Glomerular endothelial cell (primary cell): ENCODE measurements at places on chromosomes 4 and X. TPM values are rescaled to one million over a fixed set of nuclear protein-coding genes. Genes with fewer than 3 reads are reported as not detected.

DNA sequence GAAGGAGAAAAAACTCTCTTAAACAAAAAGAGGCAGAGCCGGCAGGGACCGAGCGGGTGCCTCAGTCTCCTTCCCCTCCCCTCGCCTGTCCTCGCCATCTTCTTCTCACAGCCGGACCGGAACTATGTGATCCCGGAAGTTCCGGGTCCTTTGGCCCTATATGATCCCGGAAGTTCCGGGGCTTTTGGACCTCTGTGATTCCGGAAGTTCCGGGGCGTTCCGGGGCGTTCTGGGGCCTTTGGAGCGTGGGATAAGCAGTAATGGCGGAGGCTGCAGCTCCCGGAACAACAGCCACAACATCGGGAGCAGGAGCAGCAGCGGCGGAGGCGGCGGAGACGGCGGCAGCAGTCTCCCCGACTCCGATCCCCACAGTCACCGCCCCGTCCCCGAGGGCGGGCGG is 98.9 kb upstream of the MED14 start:
- DNase-seq = no peak

GRCh38 chr4:21991050-21991449 is 42.5 kb upstream of the KCNIP4 start:
- no peak for DNase-seq

GRCh38 chr4:89142691-89143669 is 31.6 kb downstream of the TIGD2 start:
- no peak for DNase-seq

GRCh38 chrX:153706799-153707198 is 17.4 kb downstream of the BCAP31 start:
- DNase-seq = no peak

GRCh38 chrX:10794203-10794630 is 173.8 kb upstream of the MID1 start:
- no peak for DNase-seq

- no peak for DNase-seq
These were observed 147.5 kb downstream of the INPP4B start for GRCh38 chr4:142698552-142698951.

Gene ZNF157
- not detected in 2 replicates for total RNA-seq

- DNase-seq = no peak
These were observed 150.2 kb upstream of the HAND2 start for GRCh38 chr4:173680278-173680677.

DNA sequence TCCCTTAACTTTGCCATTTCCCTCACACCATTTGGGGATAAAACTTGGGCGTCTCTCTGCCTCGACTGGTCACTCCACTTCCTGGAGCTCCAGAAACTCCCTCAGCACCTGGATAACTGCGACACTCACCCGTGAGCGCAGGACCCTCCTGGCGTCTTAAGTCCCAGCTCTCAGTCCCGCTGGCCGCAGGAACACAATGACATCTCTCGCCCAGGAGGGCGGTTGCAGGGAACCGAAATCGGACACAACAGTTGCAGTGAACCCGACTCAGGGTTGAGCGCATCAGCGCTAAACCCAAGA is 370.9 kb upstream of the SMIM31 start:
- no peak for DNase-seq

- DNase-seq = no peak
These were observed 309.6 kb upstream of the KLF3 start for GRCh38 chr4:38354421-38354820.

DNA sequence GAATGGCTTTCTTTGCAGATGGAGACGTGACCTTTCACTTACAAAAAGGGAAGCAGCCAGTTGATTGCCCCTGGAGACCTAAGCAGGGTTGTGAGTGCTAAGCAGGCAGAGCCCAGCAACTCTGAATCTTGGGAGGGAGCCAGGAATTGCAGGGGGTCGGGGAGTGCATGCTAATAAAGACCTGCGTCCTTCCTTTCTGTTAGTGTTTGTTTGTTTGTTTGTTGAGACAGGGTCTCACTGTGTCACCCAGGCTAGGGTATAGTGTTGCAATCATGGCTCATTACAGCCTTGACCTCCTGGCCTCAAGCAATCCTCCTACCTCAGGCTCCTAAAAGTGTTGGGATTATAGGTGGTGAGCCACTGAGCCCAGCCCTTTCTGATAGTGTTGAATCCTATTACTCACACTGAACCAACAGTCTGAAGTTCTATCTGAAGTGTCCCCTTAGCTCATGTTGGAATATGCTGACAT is 137.4 kb downstream of the CEP135 start:
- DNase-seq = no peak

DNA sequence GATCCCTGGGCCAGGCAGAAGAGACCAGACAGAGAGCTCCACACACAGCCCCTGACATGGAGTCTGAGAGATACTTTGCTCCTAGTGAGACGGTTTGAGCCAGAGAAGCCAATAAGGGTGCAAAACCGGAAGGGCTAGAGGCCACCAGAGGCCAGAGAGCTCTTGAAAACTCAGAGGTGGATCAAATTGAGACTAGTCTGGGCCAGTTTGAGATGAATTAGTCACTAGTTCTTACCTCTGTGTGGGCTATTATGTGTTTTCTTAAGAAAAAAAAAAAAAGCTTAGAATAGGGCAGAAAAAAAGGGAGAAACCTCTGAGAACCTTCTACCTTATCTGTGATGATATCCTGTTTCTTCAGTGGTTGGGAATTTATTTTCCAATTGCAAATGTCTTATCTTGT is 110.4 kb upstream of the EDNRA start:
- no peak for DNase-seq

DNA sequence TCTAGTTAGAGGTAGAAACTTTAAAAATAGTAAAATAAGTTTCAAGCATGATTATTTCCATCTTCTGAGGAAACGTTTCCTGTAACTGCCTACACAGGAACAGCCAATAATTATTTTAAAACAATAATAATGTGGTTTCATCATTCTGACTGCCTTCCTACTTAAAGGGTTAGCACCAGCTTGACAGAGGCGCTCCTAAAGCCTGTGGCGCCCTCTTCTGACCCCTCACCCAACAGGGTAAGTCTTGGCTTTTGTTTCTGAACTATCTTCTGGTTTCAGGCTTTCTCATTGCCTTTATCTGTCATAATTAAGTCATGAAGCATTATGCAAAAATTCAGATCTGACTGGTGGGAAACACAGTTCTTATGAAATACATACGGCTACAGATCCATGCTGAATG is 96.7 kb downstream of the ITM2A start:
- DNase-seq = no peak

GRCh38 chr4:57094832-57095223 is 15.4 kb downstream of the IGFBP7 start:
- no peak for DNase-seq

DNA sequence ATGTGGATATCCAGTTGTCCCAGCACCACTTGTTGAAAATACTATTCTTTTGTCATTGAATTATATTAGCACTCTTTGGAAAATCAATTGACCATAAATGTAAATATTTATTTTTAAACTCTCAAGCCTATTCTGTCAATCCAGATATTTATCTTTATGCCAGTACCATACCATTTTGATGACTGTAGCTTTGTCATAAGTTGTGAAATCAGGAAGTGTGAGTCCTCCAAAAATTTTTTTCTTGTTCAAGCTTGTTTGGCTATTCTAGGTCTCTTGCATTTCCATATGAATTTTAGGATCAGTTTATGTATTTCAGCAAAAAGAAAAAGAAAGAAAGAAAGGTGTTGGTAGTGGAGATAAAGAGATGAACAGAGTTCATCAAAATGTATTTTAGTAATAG is 8.2 kb upstream of the SMPX start:
- no peak for DNase-seq

DNA sequence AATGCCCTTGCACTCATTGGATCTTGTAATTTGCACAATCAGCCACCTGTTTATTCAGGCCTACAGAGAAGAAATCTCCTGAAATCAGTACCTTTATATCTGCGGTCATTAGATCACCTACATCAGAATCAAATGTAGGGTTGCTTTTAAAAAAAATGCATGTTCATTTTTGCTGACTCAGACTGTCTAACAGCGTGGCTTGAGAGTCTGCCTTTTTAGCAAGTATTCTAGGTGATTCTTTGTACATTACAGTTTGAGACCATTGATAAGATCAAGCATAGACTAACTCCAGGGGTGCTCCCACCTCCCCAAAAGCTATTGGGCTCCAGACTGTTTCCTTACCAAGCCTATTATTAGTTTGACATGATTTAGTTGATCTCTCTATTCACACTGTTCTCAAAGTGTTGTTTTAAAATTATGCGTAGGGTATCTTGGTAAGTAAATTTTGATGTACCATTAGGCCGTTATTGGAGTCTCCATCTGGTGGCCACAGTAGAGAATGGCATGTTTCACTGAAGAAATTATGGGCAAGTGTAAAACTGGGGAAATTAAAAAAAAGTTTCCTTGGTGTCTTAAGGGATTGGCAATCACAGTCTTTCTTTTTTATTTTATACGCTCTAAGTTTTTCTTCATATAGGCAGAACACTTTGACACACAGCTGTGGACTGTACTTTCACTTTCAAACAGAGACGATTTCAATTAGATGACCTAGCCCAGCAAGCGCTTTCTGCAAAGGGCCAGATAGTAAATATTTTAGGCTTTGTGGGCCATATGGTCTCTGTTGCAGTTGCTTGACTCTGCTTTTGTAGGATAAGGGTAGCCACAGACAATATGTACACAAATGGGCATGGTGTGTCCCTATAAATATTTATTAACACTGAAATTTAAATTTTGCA is 33.7 kb upstream of the MSL3 start:
- DNase-seq = no peak

DNA sequence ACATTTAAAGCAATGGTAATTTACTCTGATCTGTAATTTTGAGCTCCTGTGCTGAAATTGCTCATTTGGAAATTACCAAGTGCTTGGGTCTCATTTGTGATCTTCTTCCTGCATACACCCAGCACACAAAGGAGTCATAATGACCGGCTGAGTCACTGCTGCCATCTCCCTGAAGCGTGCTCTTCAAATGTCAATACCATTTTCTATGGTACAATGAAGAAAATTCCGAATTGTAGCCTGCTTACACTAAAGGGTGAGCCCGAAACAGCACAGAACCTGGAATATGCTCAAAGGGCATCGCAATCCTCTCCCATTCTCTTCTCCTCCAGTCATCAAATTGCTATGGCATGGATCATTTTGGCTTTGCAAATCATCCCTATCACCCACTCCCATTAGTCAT is 140.5 kb downstream of the GRIA3 start:
- no peak for DNase-seq

GRCh38 chrX:42149765-42150164 is 226.4 kb upstream of the CASK start:
- DNase-seq = no peak

Gene CFAP47
- 0.19 TPM in 1 of 2 replicates, not detected in the other for total RNA-seq

DNA sequence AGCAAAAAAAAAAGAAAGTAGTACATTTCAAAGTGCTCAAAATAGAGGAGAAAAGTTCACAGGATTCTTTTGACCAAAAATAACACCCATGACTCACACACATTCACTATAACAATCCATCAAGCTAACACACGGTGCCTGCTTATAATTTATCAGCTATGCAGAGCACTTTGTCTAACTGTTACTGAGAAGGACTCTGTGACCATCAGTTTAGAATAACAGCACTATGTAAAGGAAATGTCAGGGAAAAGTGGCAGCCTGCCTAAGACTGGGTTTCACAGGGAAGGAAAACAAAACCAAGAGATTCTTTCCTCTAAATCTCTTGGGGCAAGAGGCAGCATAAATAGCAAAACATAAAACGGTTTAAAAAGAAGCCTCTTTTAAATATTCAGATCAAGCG is 54.8 kb downstream of the CCDC149 start:
- no peak for DNase-seq

Gene C1QTNF7
- total RNA-seq = not detected in 2 replicates

GRCh38 chr4:115054836-115055235 is 58.6 kb downstream of the NDST4 start:
- DNase-seq = no peak

GRCh38 chr4:1384675-1385372 is 21.4 kb downstream of the NKX1-1 start:
- no peak for DNase-seq

DNA sequence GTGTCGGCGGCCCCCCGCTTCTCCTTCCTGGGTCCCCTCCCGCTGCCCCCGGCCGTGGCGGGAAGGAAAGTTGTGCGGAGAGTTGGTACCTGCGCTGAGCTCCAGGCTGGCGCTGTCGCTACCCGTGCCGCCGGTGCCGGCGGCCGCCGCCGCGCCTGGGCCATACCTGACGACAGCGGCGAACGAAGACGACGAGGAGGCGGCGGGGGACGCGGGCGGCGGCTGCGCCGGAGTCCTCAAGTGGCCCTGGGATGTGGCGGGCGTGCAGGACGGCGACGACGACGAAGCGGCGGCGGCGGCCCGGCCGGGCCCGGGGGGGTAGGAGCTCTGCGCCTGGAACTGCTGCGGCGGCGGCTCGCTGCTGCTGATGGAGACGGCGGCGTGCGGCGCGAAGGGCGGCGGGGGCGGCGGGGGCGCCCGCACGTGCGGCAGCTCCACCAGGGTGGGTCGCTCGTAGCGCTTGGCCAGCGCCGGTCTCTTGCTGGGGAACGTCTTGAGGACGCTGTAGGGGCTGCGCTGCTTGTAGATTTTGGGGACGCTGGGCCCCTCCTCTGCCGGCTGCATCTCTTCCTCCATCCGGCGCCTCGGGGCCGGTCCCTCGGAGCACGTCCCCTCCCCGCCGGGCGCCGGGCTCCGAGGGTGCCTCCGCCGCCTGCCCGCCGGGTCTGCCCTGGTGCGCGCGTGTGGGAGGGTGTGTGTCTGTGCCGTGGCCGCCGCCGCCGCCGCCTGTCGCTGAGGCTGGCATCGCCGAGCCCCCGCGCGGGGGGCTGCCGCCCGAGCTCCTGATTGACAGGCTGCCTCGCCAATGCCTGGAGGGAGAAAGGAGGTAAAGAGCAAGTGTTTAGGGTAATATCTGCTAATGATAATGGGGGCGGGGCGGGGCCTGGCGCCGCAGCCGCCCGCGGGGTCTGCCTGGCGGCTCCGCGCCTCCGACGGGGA is 618 bp downstream of the BEND4 start:
- no peak for DNase-seq

Gene DCAF8L2
- not detected in 2 replicates for total RNA-seq

GRCh38 chr4:25129917-25130316 is 30.3 kb downstream of the SEPSECS start:
- no peak for DNase-seq

Gene PNCK
- not detected in 2 replicates for total RNA-seq

GRCh38 chrX:29530501-29530900 is 684.9 kb upstream of the MAGEB2 start:
- DNase-seq = no peak

DNA sequence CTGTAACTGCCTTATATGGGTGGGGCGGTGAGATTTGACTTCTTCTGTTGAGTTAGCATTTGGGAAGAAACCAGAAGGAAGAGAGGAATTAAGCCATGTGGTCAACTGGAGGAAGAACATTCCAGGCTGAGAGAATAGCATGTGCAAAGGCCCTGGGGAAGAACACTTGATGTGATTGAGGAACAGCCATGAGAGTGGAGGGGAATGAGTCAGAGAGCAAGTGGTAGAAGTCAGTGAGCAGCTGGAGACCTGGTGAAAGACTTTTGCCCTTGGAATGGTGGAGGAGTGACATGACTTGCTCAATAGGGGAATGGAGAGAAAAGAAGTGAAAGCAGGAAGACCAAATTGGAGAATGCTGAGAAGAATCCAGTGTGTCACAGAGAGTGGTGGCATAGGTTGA is 327.8 kb upstream of the HAND2 start:
- DNase-seq = no peak

Gene TNMD
- not detected in 2 replicates for total RNA-seq

Gene CXCL5
- total RNA-seq = 12.0 and 17.5 TPM in 2 replicates
